ENCODE measurements at places on chromosomes 12 and 14.

DNA sequence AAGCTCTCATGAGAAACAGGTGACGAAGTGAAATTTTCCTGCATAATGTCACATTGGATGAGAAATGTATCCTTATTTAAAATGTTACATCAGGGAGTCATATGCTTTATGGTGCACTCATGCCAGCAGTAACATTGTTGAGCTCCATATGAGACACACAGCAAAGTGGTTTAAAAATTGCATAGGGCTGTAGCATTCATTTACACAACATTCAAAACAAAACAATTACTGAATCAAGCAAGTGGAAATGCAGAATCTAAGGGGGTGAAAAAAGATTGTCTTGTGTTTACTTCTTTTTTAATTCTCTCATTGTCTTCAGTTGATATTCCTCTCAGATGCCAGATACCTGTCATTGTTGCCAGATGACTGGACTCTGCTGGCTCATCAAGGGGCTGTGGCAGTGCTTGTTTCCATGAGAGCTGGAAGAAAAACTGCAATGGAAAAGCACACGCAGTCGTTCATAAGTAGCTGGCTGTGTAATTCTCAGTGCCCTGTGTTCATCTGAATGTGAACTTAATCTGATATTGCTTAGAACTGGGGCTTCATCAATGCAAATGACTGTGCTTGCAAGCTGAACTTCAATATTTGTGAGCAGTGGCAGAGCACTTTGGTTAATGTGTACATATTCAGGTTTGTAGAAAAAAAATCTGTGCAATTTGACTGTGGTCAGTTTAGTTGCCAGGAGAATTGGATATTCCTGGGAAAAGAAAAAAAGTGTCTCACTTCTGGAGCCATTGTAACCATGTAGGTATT is 305.6 kb downstream of the RAD51B start:
- no peak for DNase-seq

DNA sequence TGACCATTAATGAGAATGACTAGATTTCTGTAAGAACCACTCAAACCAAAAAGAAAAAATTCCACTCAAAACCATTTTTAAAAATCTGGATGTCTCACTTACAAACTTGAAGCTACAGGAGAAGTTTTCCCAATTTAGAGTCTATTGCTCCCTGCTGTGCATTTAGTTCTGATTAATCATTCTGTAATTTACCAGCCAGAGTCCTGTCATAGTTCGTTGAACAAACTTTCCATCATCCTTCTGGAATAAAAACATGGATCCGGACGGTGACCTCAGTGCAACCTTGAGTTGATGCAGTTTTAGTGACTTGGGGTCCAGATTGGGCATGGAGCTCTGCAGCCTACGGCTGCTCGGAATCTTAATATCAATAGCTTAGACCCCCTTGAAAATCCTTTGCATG is 73.4 kb downstream of the PRMT8 start:
- no peak for DNase-seq

DNA sequence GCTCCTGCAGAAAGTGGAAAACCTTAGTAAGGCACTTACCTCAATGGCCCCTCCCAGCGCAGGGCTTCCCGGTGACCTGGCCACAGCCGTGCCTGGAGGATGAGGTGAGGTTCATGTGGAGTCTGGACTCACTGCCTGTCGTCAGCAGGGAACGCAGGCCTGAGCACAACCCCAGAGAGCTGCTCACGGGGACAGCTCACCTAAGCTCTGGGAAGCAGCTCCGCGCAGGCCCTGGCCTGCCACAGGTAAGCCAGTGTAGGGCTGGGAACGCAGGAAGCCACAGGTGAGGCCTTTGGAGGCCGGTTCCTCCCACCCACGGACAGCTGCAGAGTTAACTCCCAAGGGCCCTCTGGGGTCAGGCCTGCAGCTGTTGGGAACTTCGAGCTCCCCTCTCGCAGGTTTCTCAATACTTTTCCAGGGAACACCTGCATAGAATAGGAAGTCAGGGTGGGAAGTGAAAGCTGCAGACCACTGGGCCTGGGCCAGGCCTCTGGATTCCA is 32.7 kb downstream of the ANAPC7 start:
- DNase-seq, result no peak

- DNase-seq, result no peak
Measured at GRCh38 chr14:83147006-83147405, 1613.4 kb upstream of the SEL1L start.

DNA sequence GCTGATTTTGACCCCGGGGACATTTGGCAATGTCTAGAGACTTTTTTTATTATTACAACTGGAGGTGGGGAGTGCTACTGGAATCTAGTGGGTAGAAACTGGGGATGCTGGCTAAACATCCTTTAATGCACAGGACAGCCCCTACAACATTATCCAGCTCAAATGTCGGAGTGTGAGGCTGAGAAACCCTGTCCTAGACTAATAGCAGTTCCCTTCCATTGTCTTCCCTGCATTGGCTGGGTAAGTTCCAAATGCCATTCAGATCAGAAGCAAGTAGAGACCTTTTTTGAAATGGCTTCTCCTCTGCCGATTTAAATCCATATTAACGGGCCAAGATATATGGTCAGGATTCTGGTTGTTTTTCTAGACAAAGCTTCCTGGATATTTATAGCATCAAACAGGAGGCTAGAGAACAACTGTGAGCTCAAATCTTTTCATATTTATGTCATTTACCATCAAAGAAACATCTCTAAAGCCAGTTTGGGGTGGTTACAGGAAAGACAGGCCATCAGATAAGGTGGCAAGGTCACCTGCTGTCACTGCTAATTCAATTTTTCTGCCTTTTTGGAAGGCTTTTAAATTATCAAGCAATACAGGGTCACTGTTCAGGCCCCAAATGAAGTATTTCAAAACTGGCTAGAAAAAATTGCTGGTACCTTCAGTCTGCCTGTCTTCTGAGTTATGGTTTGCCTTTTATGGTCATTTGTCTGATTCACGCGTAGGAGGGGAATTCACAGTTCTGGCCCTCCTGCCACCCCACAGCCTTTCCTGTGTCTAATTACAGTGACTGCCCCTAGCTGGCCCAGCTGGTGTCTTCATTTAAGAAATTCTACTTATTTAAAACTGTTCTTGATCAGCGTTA is 20.1 kb upstream of the AKAP5 start:
- DNase-seq, result peak; percentile 20

- no peak for DNase-seq
Measured at GRCh38 chr14:78519863-78520262, 349.7 kb downstream of the NRXN3 start.

DNA sequence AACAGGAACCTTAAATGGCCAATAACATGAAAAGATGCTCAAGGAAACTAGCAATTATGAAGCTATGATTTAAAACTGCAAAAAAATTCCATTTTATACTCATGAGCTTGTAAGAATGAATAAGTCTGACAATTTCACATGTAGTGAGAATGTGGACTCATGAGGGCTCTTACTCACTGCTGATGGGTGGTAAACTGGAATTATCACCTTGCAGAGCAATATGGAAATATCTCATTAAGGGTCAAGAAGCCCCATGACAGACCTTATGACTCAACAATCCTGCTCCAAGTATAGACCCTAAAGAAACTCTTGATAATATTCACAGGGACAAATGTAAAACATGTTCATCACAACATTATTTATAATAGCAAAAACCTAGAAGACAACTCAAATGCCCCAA is 23.5 kb upstream of the SMAGP start:
- DNase-seq, result no peak

- no peak for DNase-seq
Measured at GRCh38 chr12:65454115-65454787, 175.8 kb downstream of the MSRB3 start.

DNA sequence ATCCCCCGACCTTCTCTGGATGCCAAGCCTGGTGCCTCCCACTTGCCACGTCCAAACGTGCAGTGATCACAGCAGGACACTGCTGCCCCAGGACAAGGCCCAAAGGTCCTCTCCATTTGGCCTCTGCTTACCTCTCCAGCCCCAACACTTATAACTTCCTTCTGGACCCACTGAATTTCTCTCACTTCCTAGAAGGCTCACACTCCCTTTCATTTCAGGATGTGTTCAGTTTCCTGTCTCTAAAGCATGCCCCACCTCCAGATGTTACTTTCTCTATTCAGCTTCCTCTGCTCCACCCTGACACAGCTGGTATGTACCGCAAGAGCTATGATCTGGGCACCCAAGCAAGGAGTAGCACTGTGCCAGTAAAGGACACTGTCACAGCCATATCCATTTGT is 33.0 kb downstream of the CDKL1 start:
- DNase-seq, result no peak

GRCh38 chr12:109961612-109962011 is 34.6 kb downstream of the GIT2 start:
- DNase-seq, result no peak

- DNase-seq, result no peak
Measured at GRCh38 chr14:51929910-51930682, 59.2 kb upstream of the RTRAF start.

- no peak for DNase-seq
Measured at GRCh38 chr14:44151130-44151820, 355.8 kb downstream of the FSCB start.

DNA sequence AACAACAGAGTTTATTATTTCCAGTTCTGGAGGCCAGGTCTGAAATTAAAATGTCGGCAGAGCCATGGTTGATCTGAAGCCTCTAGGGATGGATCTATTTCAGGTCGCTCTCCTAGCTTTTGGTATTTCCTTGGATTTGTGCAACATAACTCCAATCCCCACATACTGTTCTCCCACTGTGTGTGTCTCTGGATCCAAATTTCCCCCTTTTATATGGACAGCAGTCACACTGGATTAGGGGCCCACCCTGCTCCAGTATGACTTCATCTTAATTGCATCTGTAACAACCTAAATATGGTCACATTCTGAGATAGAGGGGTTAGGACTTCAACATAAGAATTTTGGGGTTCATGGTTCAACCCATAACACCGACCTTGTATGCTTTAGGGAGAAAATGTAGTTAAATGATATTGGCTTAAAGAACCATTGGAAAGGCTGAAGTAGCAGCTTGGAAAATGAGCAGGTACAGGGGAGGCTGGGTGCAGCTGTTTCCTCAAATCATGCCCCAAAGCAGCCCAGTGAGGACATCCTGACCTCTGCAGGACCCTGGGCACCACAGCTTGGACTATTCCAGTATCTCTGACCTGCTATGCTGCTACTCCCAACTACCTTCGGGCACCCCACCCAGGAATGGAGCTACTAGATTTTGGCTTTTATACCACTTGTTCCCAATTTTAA is 13.9 kb upstream of the MDM2 start:
- DNase-seq, result no peak

GRCh38 chr12:89833337-89834252 is 125.0 kb upstream of the ATP2B1 start:
- DNase-seq, result no peak

- no peak for DNase-seq
Measured at GRCh38 chr14:69441948-69442347, 42.6 kb upstream of the PLEKHD1 start.

Measured in stimulated activated CD8-positive, alpha-beta memory T cell treated with anti-CD3 and anti-CD28 coated beads, Interleukin-4, amount 100 ng/mL, for 4 hours (primary cell).